ENCODE measurements at places on chromosomes 4 and X.

- DNase-seq: peak; percentile 64
Measured at GRCh38 chrX:103533511-103534216, 14.4 kb upstream of the RAB40A start.

GRCh38 chr4:156113138-156113765 is 159.6 kb upstream of the CTSO start:
- DNase-seq: no peak

GRCh38 chrX:124555036-124555595 is 208.8 kb downstream of the SH2D1A start:
- DNase-seq: peak; percentile 82

GRCh38 chr4:54568184-54568583 is 89.6 kb upstream of the KIT start:
- DNase-seq: peak; percentile 58
